ENCODE measurements at places on chromosomes 4 and X.

GRCh38 chr4:55768291-55768690 is 51.3 kb upstream of the EXOC1L start:
- H3K4me1 ChIP-seq = no peaks in the 10 kb centered on the region
- DNase-seq = no peak
- no peaks in the 10 kb centered on the region for H3K36me3 ChIP-seq
- H3K27ac ChIP-seq = no peak overlapping the region
- H3K27me3 ChIP-seq = peaks cover 13% of the 10 kb centered on the region

DNA sequence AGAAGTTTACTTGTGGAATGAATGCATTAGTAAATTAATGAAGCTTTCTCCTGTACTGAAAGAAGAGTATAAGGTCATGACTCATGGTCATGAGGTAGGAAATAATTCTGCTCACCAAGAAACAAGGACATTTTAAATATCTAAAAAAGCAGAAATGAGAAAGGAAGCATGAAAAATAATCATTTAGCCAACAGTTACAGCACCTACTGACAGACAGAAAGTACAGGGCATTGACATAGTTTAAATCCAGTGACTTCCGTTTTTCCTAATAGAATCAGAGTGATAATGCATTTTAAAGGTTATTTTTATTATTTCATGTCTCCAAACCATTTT is 30.5 kb upstream of the ACSL1 start:
- peaks cover 5% of the 10 kb centered on the region for H3K27me3 ChIP-seq
- H3K4me1 ChIP-seq = peaks cover 16% of the 10 kb centered on the region
- no peak for DNase-seq
- H3K36me3 ChIP-seq = no peaks in the 10 kb centered on the region
- H3K27ac ChIP-seq = no peak overlapping the region
- no peak overlapping the region for H3K4me3 ChIP-seq

- no peaks in the 10 kb centered on the region for H3K4me1 ChIP-seq
- no peak overlapping the region for H3K27ac ChIP-seq
- H3K36me3 ChIP-seq = no peaks in the 10 kb centered on the region
Measured at GRCh38 chr4:73407227-73407673, 3.2 kb downstream of the ALB start.

DNA sequence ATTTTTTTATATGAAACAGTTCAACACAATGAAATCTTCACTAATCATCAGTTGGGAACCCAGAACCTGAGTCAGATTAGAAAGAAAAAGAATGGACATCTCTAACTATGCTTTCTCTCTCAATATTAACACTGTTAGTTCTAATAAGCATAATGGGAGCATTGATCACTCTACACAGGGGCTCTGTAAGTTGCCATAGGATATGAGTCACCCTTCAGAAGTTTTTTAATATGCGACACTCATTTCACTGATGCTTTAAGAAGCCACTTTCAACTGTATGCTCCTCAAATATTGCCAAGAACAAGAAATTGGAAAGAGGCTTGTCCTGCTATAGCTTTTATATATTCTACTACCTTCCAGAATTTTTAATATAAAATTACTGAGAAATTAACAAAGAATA is 187.0 kb downstream of the AASDH start:
- H3K4me1 ChIP-seq = no peaks in the 10 kb centered on the region
- peaks cover 8% of the 10 kb centered on the region for H3K27me3 ChIP-seq
- H3K27ac ChIP-seq = no peak overlapping the region
- no peaks in the 10 kb centered on the region for H3K36me3 ChIP-seq

GRCh38 chrX:31932769-31933168 is 860.9 kb upstream of the FTHL17 start:
- no peak for DNase-seq
- no peak overlapping the region for H3K4me3 ChIP-seq
- no peaks in the 10 kb centered on the region for H3K36me3 ChIP-seq
- H3K4me1 ChIP-seq = no peaks in the 10 kb centered on the region

- H3K4me1 ChIP-seq = peaks cover 3% of the 10 kb centered on the region
- H3K36me3 ChIP-seq = no peaks in the 10 kb centered on the region
- no peak overlapping the region for H3K4me3 ChIP-seq
- H3K27me3 ChIP-seq = peaks cover 18% of the 10 kb centered on the region
Measured at GRCh38 chr4:120004054-120004453, 62.6 kb downstream of the MAD2L1 start.

DNA sequence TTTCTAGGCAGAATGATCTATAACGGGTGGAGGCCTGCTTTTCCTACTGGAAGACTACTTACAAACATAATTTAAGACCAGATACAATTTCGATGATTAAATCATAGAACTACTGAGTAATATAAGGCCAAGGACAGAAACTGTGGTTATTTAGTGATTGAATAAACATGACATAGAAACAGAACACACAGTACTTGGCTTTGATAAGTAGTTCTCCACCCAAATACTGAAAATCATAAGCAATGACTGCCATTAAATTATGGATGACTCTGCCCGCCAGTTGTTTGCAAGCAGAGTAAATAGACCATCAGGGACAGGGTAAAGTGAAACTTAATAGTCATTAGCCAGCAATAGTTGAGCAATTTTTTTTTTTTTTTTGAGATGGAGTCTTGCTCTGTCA is 17.2 kb upstream of the SMIM14 start:
- no peak overlapping the region for H3K27ac ChIP-seq
- H3K4me3 ChIP-seq = no peak overlapping the region
- H3K27me3 ChIP-seq = no peaks in the 10 kb centered on the region
- DNase-seq = no peak

DNA sequence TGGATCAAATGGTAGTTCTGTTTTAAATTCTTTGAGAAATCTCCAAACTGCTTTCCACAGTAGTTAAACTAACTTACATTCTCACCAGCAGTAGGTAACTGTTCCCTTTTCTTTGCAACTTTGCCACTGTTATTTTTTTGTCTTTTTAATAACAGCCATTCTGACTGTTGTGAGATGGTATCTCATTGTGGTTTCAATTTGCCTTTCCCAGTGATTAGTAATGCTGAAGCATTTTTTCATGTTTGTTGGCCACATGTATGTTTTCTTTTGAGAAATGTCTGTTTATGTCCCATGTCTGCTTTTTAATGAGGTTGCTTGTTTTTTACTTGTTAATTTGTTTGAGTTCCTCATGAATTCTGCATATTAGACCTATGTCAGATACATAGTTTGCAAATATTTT is 198.8 kb downstream of the RAB28 start:
- H3K4me3 ChIP-seq = no peak overlapping the region
- no peak for DNase-seq
- H3K27me3 ChIP-seq = no peaks in the 10 kb centered on the region
- H3K27ac ChIP-seq = no peak overlapping the region
- no peaks in the 10 kb centered on the region for H3K4me1 ChIP-seq

- H3K27ac ChIP-seq = no peak overlapping the region
- peaks cover 20% of the 10 kb centered on the region for H3K27me3 ChIP-seq
- H3K4me3 ChIP-seq = no peak overlapping the region
- no peak for DNase-seq
- no peaks in the 10 kb centered on the region for H3K36me3 ChIP-seq
Measured at GRCh38 chr4:87707279-87707918, 57.3 kb downstream of the DMP1 start.

- H3K4me1 ChIP-seq = no peaks in the 10 kb centered on the region
- no peaks in the 10 kb centered on the region for H3K36me3 ChIP-seq
- no peak overlapping the region for H3K4me3 ChIP-seq
- no peak overlapping the region for H3K27ac ChIP-seq
Measured at GRCh38 chr4:634599-634985, 9.2 kb downstream of the PDE6B start.

- no peak overlapping the region for H3K27ac ChIP-seq
- DNase-seq = no peak
- H3K4me1 ChIP-seq = no peaks in the 10 kb centered on the region
- peaks cover 12% of the 10 kb centered on the region for H3K27me3 ChIP-seq
- no peaks in the 10 kb centered on the region for H3K36me3 ChIP-seq
Measured at GRCh38 chrX:11423362-11423818, 130.2 kb downstream of the AMELX start.

- H3K36me3 ChIP-seq = peaks cover 20% of the 10 kb centered on the region
- H3K4me1 ChIP-seq = peaks cover 68% of the 10 kb centered on the region
- peak overlapping the region; percentile 85 for H3K4me3 ChIP-seq
- H3K27ac ChIP-seq = peak overlapping the region; percentile 66
Measured at GRCh38 chrX:13690836-13691235, 1.9 kb downstream of the RAB9A start.

GRCh38 chr4:183765251-183765911 is 106.3 kb downstream of the TRAPPC11 start:
- H3K4me1 ChIP-seq = no peaks in the 10 kb centered on the region
- peaks cover 7% of the 10 kb centered on the region for H3K27me3 ChIP-seq
- no peaks in the 10 kb centered on the region for H3K36me3 ChIP-seq
- no peak for DNase-seq
- no peak overlapping the region for H3K27ac ChIP-seq

DNA sequence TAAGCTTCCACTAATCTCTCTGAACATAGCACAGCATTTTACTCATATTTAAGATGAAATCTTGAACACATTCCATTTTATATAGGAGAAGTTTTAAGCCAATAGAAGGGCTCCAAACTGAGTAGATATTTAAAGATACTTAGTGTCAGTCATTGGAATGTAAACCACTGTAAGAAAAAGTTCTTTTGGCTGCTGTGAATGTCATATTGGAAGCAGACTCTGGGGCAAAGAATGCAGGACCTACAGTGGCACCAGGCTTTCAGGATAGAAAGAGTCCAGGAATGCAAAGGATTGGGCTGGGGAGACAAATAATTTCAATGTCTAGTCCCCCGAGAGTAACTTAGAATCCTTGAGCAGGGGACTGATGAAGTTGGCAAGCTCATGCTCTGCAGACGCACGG is 1047.7 kb downstream of the STIM2 start:
- H3K4me1 ChIP-seq = no peaks in the 10 kb centered on the region
- DNase-seq = no peak
- no peaks in the 10 kb centered on the region for H3K27me3 ChIP-seq
- H3K36me3 ChIP-seq = no peaks in the 10 kb centered on the region
- H3K4me3 ChIP-seq = no peak overlapping the region

- H3K4me1 ChIP-seq = peaks cover 10% of the 10 kb centered on the region
- H3K27me3 ChIP-seq = peaks cover 2% of the 10 kb centered on the region
Measured at GRCh38 chr4:100933628-100934027, 413.7 kb downstream of the PPP3CA start.

GRCh38 chrX:69082055-69082752 is 83.0 kb downstream of the PJA1 start:
- H3K4me3 ChIP-seq = no peak overlapping the region
- no peaks in the 10 kb centered on the region for H3K36me3 ChIP-seq
- no peak for DNase-seq

- H3K4me1 ChIP-seq = no peaks in the 10 kb centered on the region
- H3K4me3 ChIP-seq = no peak overlapping the region
- H3K27ac ChIP-seq = no peak overlapping the region
- no peaks in the 10 kb centered on the region for H3K27me3 ChIP-seq
- no peak for DNase-seq
- no peaks in the 10 kb centered on the region for H3K36me3 ChIP-seq
Measured at GRCh38 chrX:20011608-20012007, 20.7 kb upstream of the BCLAF3 start.

DNA sequence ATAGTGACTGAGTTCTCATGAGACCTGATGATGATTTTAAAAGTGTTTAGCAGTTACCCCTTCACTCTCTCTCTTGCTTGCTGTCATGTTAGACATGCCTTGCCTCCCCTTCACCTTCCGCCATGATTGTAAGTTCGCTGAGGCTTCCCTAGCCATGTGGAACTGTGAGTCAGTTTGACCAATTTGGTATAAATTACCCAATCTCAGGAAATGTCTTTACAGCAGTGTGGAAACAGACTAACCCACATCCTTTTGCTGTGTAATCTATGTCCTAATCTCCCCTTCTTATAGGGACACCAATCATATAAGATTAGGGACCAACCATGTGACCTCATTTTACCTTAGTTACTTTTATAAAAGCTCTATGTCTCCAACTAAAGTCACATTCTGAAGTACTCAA is 677.8 kb downstream of the ADGRL3 start:
- DNase-seq = no peak
- H3K4me1 ChIP-seq = no peaks in the 10 kb centered on the region
- H3K36me3 ChIP-seq = peaks cover 1% of the 10 kb centered on the region

DNA sequence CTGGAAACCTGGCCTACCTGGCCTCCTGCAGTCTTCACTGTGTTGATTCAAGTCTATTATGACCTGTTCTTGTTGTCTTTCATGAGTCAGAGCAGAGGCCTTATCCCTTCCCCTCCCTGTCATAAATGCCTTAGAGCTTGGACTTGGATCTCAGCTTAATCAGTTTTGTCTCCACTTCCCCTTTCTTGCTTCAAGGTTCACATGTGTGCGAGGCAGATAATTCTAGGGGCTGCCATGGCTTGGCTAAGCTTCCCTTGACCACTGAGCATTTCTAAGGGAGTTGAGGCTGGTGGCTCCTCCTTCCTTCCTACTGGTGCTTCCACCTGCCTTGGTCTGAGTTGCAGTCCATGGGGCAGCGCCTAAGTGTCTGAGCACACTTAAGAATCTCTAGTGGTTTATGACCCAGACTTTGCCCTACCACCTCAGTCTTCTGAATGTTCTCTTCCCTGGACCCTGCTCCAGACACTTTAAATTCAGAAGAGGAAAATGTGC is 1.7 kb upstream of the HEPH start:
- no peak overlapping the region for H3K4me3 ChIP-seq
- no peaks in the 10 kb centered on the region for H3K4me1 ChIP-seq
- no peaks in the 10 kb centered on the region for H3K36me3 ChIP-seq

DNA sequence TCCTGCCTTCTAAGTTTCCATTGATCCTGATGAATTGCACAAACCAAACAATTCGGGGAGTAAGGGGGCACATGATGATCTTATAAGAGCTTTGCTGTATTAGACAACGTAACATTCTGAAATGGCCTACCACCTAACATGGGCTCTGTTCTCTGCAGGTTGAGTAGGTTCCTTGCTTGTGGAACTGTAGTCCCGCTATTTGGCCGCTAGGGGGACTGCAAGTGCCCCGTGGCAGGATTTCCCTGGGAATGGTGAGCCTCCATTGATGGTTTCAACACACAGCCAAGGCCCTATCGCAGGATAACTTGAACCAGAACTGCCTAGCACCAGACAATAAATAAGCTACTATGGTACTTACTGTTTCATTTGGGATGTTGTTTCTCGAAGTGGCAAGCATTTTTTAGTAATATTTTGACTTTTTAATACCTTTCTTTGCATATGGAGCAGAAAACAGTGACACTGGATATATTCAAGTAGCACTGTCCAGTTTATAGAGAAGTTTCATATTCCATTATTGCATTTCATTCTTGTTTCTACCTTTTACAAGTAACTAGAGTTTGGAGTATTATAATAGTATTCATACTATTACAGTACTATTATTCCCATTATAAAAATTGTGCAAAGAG is 11.9 kb downstream of the AR start:
- peak; percentile 28 for DNase-seq
- H3K4me1 ChIP-seq = no peaks in the 10 kb centered on the region
- no peak overlapping the region for H3K4me3 ChIP-seq

- H3K27ac ChIP-seq = no peak overlapping the region
- no peak for DNase-seq
- H3K4me3 ChIP-seq = no peak overlapping the region
- H3K4me1 ChIP-seq = peaks cover 6% of the 10 kb centered on the region
- H3K36me3 ChIP-seq = no peaks in the 10 kb centered on the region
Measured at GRCh38 chrX:97547877-97548578, 664.3 kb downstream of the RPA4 start.

DNA sequence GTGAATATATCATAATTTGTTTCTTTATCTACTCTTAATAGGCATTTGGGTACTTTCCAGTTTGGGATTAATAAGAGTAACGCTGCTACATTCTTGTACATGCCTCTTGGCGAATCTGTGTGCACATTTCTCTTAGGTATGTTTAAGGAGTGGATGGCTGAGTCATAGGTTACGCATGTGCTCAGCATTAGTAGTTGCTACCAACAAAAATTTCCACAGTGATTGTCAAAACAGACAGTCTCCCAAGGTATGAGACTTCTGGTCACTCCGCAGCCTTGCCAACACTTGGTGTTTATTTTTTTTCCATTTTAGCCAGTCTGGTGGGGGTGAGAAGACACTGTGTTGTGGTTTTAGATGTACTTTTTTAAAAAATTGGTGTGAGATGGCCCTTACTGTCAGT is 44.6 kb downstream of the FGFBP1 start:
- no peaks in the 10 kb centered on the region for H3K36me3 ChIP-seq
- H3K4me3 ChIP-seq = no peak overlapping the region
- H3K27ac ChIP-seq = no peak overlapping the region

Data from activated CD4-positive, alpha-beta T cell treated with anti-CD3 and anti-CD28 coated beads for 36 hours (primary cell).